ENCODE measurements at places on chromosomes 5 and 9.

DNA sequence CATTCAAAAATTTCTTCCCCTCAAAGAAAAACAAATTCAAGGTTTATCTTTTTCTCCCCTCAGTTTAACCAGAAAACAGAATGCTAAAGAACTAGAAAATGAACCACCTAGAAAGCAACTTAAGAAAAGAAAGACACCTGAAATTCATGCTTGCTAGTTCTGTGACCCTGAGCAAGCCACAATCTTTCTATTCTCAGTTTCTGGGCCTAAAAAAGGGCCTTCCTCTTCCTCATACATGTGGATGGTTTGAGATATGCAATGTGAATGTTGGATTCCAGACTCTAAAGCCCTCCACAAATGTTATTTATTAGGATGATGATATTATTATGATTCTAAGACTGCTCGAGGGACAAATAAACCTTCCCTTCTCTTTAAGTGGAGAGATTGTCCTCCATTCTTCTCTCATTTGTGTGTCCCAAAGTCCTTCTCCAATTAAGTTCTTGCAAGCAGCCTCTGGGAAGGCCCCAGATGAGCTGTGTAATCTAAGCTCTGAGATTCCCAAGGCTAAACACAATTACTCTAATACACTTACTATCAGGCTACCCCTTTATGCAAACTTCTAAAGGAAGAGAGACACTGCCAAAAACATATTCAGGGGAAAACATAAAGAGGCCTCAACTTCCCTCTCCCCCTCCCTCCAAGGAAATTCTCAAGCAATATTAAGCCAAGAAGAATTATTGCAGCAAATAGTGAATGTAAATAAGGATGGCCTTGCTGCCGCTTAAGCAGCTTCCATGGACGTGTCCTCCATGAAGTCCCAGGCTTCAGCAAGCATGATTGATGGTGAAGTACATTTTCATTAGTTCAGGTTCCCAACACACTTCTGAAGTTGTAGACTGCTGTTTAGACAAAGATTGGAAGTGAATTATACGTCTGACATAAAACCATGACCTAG lies 80.2 kb downstream of the PRKACG start:
- no peak for DNase-seq

GRCh38 chr5:132658381-132659302 lies 669 bp downstream of the IL13 start:
- DNase-seq: no peak

GRCh38 chr9:20376042-20376441 lies 246.3 kb downstream of the MLLT3 start:
- DNase-seq: no peak

GRCh38 chr9:130780415-130780814 lies 54.6 kb upstream of the ABL1 start:
- no peak for DNase-seq

- no peak for DNase-seq
Measured at GRCh38 chr9:35520364-35520710, 30.4 kb downstream of the RUSC2 start.

DNA sequence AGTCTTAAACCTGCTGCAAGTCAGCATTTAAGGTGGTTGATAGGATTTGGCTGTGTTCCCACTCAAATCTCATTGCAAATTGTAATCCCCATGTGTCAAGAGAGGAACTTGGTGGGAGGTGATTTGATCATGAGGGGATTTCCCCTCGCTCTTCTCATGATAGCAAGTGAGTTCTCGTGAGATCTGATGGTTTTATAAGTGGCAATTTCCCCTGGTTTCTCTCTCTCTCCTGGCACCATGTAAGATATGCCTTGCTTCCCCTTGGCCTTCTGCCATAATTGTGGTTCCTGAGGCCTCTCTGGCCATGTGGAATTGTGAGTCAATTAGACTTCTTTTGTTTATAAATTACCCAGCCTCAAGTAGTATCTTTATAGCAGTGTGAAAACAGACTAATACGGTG lies 84.3 kb upstream of the SMC2 start:
- DNase-seq: no peak

DNA sequence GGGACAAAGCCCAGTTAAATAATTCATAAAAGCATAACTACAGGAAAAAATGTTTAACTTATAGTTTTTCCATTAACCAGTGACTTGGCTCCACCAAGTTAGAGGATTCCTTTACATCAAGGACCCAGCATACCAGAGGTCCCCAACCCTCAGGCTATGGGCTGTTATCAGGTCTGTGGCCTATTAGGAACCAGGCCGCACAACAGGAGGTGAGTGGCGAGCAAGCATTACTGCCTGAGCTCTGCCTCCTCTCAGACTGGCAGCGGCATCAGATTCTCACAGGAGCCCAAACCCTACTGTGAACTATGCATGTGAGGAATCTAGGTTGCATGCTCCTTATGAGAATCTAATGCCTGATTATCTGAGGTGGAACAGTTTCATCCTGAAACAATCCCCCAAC lies 303.1 kb downstream of the ELAVL2 start:
- no peak for DNase-seq

GRCh38 chr5:55601628-55602027 lies 66.9 kb upstream of the PLPP1 start:
- DNase-seq: no peak

- no peak for DNase-seq
Measured at GRCh38 chr5:79305706-79306105, 69.8 kb downstream of the JMY start.

GRCh38 chr9:72586388-72587130 lies 65.2 kb downstream of the TMC1 start:
- no peak for DNase-seq

DNA sequence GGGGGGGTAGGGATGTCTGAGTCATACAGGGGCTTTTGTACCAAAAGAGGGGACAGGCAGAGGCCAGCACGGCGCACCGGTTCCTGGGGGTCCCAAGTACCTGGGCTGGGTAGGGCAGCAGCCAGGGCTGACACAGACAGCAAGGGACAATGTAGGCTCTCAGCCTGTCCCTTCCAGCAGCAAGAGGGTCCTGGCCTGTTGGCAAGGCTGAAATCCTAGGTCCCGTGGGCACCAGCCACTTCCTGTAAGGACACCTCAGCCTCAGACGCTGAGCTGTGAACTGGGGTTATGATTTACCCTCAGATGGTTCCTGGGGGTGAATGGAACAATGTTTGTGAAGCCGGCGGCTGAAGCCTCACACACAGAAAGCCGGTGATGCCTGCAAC lies 41.3 kb downstream of the NACC2 start:
- no peak for DNase-seq

DNA sequence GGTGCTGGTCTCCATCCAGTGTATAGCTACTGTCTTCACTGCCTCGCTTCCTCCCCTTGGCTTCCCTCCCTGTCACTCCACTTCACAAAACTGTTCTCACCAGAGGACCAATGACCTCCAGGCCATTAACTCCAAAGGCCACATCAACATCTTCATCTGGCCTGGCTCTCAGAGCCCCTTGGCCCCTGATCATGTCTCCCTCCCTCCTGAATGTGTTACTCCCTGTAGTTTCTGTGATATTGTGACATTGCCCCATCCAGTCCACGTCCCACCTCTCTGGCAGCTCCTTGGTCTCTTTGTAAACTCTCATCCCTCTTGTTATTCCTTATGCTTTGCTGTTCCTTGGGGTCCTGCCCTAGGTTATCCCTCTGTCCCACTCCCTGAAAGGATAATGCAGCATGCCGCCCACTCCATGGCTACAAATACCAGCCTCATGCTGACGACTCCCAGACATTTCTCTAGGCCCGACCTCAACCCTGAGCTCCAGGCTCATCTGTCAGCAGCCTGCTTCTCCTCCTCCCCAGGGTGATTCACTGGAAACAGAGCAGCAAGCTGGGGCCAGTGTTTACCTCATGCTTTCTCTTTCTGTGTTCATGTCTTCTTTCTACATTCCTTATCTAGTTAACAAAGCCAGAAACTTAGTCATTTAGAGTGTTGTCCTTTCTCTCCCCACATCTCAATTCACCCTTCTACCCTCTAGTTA lies 312.2 kb downstream of the SPOCK1 start:
- DNase-seq: no peak

DNA sequence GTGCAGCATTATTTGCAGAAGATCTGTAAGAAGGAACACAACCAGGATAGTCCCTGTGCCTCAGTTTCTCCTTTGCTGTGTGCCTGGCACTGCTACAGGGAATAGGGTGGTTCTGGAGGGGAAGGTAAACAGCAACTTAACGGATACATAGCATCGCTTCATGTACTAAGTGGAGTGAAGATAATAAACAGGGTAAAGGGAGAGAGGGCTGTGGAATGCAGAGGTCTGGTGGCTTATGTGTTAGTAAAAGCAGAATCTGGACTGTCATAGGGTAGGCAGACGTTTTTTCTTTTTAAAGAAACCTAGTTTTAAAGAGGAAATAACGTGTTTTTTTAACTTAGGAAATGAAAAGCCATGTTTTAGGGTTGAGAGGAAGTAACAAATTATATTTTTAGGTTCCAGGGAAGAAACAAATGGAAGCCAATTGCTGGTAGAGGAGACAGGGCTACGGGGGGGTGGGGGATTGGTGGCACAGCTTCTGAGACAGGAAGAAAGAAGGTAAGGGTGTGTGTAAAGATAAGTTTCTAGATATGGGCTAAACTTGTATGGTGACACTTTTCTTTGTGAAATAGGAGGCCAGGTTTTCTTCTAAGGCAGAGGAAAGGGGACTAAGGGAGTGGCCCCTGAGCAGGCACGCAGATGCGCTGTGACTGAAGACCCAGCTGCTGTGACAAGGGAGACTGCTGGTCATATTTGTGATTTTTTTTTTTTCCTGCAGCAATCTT lies 1.3 kb downstream of the GNG10 start:
- no peak for DNase-seq

DNA sequence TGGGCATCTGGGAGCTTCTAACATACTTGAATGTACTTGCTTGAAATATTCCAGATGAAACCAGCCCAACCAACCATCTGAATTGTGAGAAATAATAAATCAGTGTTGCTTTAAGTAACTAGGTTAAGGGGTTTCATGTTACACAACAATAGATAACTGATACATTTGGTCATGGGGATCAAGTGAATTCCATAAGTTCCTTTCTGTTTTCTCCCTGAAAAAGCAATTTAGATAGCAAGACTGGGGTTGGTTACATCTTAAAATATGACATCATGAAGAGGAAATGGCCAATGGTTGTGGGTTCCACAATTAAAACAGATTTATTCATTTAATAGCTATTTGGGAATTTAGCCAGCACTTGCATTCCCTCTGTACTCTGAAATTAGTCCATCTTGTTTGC lies 559.7 kb downstream of the TLR4 start:
- no peak for DNase-seq

DNA sequence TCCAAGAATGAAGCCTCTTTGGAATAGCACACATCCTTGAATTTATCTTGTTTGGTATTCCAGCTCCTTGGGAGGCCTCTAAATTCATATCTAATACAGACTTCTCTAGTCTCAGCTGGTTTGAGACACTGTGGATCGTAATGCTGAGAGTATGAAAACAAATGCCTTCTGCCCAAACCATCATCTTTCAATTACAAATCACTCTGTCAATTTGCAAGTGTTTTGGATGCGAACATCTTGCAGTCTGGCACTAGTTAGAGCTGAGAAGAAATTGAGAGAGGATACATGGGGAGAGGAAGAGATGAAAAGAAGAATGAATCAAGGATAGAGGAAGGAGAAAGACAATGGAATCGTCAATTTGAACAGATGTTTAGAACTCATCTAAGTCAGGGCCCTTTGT lies 342.6 kb downstream of the ASTN2 start:
- DNase-seq: no peak

Measured in activated CD8-positive, alpha-beta memory T cell treated with anti-CD3 and anti-CD28 coated beads for 1 hour (primary cell).